ENCODE measurements at places on chromosomes 5 and 9. TPM values are rescaled to one million over a fixed set of nuclear protein-coding genes. Genes with fewer than 3 reads are reported as not detected.

The TOPORS gene
- 32.0 TPM for total RNA-seq

The PCA3 gene
- total RNA-seq, result not detected

The FRMPD1 gene
- total RNA-seq, result not detected

The GBGT1 gene
- 3.3 TPM for total RNA-seq

The PARP8 gene
- 24.6 TPM for total RNA-seq

The TMEM171 gene
- total RNA-seq, result under 0.01 TPM

The PRUNE2 gene
- 95.6 TPM for total RNA-seq

The CDH10 gene
- total RNA-seq, result under 0.01 TPM

The PCDHB4 gene
- 0.50 TPM for total RNA-seq

The LRRTM2 gene
- 1.3 TPM for total RNA-seq

The SPAAR gene
- 0.17 TPM for total RNA-seq

The RELL2 gene
- total RNA-seq, result 2.6 TPM

The C9orf153 gene
- total RNA-seq, result 0.51 TPM

The FOXI1 gene
- not detected for total RNA-seq

The SOHLH1 gene
- total RNA-seq, result not detected

The ST8SIA4 gene
- total RNA-seq, result 0.26 TPM

The ANKRD34B gene
- total RNA-seq, result not detected

All from fibroblast of lung (primary cell).